ENCODE measurements at places on chromosomes 5 and 9.

DNA sequence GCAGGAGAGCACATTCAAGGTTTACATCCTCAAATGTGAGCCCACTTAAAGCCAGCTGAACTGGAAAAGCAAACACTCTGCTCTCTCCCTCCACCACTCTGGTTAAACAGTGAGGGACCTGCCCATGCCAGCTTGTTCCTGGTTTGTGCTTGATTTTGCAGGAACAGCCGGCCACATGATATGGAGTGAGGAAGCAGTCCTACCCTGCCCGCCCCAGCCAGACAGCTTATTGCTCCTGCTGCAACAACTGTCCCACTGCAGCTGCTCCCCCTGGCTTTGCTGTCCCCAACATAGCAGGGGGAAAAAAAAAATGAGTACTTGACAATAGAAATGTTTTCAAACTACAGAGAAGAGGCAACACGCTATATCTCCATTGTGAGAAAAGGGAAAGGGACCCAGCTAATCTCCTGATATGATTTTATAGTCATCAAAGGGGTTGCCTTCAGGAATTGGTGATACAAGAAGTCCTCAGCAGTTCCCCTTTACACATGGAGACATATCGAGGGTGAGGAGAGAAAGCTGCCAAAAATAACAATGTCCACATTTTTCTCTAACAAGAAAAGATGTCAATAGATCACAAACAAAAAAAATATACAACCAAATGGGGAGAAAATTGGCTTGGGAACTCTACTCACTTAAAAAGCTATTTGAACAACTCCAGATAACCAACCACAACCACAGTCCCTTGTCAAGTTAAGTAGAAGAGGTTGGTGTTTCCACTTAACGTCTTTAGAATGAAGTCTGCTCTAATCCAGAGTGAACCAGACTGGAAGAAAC is 4.6 kb downstream of the MYO10 start:
- no peak for DNase-seq

GRCh38 chr9:132094314-132094791 is 14.7 kb upstream of the MED27 start:
- no peak for DNase-seq

- DNase-seq: no peak
Observed at GRCh38 chr5:34467436-34467835, 188.7 kb upstream of the RAI14 start.

DNA sequence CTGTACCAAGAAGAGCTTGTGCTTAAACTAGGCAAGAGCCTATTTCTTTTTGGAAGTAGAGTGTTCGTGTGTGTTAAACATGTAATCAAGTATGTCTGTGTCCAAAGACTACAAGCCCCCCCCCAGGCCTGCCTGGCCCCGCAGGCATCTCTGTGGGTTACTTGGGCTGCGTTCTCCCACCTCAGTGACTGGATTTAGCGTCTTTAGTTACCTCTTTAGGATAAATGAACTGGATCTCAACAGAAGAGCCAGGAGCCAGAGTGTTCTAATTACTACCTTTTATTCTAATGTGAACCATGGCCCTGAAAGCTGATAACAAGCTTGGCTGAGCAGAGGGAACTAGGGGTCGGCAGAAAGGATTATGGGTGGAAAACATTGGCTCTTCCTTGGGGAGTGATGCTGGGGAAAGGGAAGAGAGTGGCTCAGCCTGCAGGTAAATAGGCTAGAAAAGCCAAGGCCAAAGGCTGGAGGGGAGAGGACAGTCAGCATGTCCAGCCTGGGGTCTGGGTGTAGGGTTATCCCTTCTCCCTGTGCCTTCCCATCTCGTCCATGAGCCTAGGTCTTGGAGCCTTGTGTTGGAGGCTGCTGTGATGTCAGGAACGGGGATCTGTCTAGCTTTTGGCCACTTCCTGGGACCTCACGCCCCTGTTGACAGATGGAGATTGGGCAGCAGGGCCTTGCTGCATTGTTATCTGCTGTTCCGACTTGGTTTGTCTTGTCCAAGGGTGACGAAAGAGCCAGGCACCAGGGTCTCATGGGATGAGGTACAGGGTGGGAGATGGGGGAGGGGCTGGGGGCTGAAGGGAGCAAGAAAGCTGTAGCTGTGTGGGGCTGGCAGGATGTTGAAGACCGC is 11.1 kb downstream of the CD74 start:
- DNase-seq: no peak

GRCh38 chr9:83066771-83067170 is 3.8 kb upstream of the RASEF start:
- DNase-seq: no peak

GRCh38 chr5:60977956-60978737 is 33.1 kb downstream of the NDUFAF2 start:
- no peak for DNase-seq

GRCh38 chr9:111870774-111871498 is 25.7 kb upstream of the UGCG start:
- no peak for DNase-seq

DNA sequence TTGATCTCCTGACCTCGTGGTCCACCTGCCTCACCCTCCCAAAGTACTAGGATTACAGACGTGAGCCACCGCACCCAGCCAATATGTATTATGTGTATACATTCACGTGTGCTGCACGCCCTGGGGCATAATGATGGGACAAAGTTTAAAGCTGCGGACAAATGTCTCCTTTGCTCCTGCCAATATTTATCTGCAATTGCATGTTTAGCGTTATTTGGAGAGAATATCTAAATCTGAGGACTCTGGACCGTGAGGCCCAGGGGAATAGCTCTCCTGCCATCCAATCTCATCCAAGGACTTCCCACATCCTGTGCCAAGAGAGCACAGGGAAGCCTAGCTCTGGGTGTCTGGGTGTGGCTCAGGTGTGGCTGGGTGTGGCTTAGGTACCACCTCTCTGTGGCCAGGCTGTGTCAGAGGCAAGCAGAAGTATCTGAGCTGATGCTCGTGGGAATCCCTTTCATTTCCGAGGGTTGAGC is 6.9 kb upstream of the BOD1 start:
- no peak for DNase-seq

- no peak for DNase-seq
Observed at GRCh38 chr9:12463641-12464040, 229.5 kb upstream of the TYRP1 start.

- DNase-seq: no peak
Observed at GRCh38 chr5:69148981-69149675, 17.8 kb upstream of the CCNB1 start.

All from omental fat pad (tissue), 4 donors.